ENCODE measurements at places on chromosomes 6 and 20.

DNA sequence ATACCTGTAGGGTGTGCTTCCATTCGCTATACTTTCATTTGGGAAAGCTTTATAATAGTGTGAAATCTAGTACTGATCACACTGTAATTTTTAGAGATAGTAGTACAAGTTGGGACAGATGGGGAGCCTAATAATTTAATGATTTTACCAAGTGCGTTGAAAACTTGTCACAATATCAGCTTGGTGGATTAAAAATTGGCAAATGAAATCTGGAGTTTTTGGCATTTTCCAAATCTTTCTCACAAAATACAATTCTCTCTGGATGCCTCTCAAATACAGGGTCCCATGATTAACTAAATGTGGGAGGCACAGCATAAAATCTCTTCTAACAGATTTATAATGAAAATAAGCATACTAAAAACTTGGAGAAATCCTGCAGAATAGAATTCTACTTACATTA, 96.4 kb downstream of the PLCB4 start:
- DNase-seq, result no peak

- no peak for DNase-seq
Measured at GRCh38 chr6:27321370-27321769, 9.3 kb upstream of the POM121L2 start.

DNA sequence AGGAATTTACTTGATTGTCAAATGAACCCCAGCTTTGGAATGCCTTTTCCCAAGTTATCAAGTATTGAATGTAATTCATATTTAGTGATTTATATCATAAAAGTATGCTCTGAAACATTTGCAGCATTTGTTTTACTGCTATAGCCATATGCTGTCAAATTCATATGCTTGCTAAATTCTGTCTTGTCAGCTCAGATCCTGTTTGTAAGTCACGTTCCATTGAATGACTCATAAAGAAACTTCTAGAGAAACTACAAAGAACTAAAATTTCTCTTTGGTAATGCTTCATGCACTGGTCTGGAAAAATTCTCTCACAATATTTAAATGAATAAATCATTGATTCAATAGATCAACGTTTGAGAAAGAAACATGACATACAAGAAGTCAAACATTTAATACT, 445.9 kb downstream of the PHF3 start:
- no peak for DNase-seq

DNA sequence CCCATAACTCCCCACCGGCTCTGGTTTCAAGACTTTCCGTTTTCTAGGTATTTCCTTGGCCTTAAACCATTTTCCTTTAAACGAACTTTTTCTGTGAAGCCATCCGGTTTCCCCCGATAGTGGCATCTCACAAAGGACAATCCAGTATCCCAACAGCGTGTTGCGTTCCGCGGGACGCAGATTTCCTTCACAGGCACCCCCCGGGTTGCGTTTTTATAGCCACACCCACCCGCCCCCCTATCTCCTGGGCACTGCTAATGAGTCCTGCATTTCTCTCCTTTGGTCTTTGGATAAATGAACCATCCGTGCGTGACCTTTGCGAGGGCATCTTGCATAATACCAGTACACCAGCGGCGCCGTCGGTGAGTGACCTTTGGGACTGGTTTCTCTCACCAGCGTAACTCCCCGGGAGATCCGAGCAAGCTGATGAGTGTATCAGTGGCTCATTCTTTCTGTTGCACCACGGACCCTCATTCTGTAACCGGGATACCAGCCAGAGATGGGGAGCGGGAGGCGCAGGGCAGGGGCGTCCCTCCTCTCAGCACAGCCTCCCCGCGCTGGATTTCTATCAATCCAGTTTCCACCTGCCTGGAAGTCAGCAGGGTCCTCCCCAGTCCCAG, 586 bp upstream of the NQO2 start:
- DNase-seq, result no peak

DNA sequence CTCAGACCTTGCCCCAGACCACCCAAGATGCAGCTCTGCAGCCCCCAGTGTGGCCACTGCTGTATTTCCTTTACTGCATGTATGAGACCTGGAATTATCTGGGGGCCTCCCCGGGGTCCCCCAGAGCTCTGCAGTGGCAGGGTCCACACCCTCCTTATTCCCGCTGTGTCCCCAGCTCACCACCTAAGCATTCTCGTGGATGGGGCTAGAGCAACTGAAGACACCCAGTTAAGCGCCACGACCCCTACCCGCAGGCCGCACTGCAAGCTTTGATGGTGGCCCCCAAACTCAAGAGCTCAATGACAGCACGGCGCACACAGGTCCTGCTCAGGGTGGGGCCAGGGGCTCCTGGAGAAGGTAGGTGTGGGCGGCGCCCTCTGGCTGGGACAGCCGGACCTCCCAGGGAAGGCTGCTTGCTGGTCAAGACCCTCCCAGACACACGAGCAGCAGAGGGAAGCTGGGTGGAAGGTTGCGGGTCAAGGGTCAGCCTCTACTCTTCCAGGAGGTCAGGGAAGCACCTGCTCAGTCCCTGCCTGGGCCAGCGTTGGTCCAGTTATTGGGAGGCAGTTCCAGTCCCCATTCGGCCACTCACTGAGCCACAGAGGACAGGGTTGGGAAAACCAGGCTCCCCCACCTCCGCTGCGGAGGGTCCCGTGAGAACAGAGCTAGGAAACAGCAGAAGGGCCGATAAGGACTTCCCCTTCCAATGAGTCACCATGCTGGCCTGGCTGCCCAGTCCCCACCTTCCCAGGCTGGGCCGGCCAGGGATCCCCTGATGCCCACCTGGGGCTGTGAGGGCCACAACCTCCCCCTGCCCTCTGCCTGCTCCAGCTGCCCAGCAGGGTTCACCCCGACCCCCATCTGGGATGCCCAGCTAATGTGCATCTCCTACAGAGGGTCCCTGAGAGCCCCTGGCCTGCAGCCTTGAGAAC, 2.9 kb downstream of the LAMA5 start:
- DNase-seq, result no peak

DNA sequence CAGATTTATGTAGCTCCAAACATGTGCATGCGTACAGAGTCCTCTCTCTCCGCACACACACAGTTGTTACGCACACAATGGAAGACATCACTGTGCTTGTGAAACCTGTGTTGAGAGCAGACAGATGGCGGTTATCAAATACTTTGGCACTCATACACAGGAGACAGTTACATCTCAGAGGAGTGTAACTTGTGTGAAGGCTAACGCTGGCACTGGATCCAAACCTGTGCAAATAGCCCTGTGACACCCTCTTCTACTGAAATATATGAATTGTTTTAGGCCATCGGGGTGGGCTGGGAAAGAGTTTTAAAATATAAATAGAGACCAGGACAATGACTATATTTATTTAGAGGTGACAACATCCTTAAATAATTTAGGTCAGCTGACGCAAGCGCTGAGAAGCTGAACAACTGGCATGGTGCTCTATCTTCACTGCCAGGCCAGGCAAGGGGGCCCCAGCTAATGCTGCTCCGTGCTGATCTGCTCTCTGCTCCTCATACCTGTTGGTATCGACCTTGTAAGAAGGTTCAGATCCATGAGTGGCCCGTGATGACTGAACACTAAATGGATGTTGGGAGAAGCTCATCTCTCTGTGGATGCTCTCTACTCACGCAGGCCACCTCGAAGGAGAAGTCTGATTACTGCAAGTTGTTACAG, 69.4 kb downstream of the FOXC1 start:
- DNase-seq, result no peak

GRCh38 chr6:133645966-133646740, 242.8 kb upstream of the TCF21 start:
- DNase-seq, result no peak

- DNase-seq, result no peak
Measured at GRCh38 chr6:102984357-102984756, 1590.8 kb downstream of the GRIK2 start.

Measured in NCI-H1436 (cell line).